Inflammatory macrophage treated with lipopolysaccharide for 4 hours (primary cell): ENCODE measurements at places on chromosomes 2 and 18.

DNA sequence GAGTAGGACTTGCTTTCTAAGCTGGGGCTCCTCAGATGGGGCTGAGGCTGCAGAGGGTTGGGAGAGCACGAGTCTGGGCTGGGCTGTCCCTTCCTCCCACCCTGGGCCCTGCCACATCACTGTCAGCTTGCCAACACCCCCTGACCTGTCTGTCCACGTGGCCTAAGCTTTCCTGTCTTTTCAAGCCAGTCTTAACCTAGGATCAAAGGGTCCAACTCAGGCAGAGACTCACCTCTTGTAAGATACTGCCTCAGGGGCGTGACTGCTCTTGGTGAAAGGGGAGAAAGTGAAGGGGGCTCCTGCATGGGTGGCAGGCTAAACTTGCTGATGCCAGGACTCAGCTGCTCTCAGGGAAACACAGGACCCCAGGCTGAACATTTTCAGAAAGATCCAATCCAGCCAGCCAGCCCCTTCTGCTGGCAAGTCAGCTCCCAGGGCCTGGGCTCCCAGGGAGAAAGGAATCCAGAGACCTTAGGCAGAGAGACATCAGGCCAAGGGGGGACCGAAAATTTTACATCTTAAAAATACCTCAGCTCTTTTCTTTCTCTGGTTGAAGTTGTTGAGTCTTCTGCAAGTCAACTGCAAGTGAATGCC, 144.2 kb upstream of the ID2 start:
- peak; percentile 43 for DNase-seq

GRCh38 chr2:176873403-176873802, 339.2 kb upstream of the HNRNPA3 start:
- DNase-seq = no peak

DNA sequence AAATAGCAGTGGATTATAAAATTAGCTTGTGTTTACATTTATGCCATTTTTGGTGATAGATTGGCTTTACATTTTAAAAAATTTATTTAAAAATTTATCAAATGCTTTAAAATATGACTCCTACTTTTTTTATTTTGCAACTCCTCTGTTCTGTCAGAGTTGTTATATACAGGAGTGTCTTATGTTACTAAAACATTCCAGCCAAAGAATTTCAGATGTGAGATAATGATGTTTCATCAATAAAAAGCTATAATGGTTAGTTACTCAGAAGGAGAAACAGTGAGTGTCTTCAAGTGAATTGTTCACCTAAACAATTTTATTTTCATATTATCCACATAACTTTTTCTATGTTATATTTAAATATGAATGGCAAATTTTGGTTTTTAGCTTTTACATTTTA, 52.7 kb downstream of the GLS start:
- no peak for DNase-seq

DNA sequence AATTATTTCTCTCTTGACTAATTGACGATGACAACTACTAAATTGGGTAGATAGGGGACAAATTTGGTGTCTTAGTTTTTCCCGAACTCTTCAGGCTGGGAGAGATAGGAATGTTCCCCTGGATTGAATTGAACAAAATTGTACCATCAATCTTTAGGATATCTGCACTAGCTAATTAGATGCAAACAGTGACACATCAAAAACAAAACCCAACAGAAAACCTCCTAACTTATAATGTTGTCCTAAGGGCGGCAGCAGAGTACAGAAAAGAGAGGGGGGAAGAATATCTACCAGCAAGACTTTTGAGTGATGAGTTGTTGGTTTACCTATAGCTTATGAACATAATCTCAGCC, 342.9 kb downstream of the INSIG2 start:
- no peak for DNase-seq

GRCh38 chr2:237065071-237065377, 20.7 kb upstream of the COPS8 start:
- DNase-seq = peak; percentile 28

DNA sequence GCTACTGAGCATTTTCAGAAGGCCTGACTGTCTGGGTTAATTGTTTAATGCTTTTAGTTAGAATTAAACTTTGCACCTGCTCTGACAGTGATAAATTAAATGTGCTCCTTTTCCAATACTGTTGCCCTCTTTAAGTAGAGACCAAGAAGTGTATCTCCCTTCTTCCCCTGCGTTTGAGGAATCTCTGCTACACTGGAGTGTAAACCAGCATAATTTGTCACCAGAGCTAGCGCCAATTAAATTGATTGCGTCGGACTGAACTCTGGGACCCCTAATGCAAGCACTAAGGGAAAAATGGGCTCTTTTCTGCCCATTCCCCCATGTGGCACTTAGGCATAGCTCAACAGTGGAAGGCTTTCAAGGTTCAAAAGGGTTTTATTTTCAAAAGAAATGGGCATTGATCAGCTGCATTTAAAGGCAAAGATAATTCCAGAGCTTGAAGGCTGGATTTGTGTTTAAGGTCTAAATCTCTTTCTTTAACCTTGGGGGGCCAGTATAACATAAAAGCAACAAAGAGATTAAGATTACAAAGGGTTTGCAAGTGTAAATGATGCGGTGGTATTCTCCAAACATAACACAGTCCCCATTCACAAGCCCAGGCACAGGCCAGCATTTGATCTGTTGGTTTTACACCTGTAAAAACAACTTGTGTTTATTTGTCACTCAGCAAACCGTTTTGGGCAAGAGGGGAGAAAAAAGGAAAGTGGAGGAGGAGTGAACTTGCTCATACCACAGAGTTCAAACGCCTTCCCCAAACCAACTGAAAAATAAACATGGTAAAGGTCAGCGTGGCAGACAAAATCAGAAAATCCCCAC, 427.6 kb downstream of the BCL11A start:
- DNase-seq = no peak

DNA sequence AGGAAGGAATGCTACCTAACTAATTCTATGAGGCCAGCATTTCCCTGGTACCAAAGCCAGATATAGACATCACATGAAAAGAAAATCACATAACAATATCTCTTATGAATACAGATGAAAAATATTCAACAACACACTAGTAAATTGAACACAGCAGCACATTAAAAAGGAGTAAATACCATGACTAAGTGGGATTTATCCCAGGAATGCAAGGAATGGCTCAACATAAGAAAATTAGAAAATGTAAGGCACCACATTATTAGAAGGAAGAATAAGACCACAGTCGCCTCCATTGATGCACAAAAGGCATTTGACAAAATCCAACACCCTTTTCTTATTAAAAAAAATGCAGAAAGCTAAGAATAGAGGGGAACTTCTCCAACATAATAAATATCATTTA, 133.9 kb downstream of the TTC32 start:
- DNase-seq = no peak

DNA sequence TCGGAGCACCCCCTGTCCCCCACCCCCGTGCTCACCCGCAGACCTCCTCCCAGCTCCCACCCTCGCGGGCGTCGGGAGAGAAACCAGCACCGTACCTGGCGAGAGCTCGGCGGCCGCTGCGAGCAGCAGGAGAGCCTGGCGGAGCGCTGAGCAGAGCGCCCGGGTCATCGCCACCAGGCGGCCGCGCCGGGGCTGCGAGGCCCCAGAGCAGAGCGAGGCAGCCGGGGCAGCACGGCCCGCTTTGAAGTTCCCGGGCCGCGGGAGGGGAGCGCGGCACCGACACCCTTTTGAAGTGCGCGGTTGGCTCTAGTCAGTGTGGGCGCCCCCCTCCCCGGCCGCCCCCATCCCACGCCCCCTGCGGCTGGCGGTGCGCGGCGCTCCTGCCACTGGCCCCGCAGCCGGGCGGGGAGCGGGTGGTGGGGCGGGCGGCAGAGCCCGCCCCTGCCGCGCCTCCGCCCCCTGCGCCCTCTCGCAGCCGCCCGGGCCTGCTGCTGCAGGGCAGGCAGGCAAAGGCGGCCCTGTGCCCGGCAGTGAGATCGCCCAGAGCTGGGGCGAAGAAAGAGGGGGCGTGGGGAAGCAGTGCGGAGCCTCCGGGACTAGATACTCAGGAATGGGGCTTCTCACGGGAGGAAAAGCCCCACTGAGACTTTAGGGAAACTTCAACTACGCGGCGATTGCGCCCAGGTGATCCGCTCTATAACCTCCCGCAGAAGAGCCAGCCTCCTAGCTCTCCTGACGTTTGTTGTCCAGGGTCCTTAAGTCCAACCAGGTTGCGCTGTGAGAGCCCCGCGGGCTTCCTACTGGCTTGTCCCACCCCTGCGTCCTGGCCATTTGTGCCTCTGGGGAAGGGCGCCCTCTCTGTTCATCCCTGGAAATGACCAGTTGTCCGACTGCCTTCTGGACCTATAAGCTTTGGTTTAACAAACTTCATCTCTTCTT, at the start of gene ACVR1C:
ACVR1C (minus strand) TSS at position 388 of the 939 bp plus-strand sequence; CDS start at position 168, 220 bp downstream.
- peak; percentile 55 for DNase-seq

GRCh38 chr2:54760310-54760709, 36.8 kb downstream of the EML6 start:
- DNase-seq = no peak

GRCh38 chr2:205650450-205650849, 31.9 kb upstream of the NRP2 start:
- DNase-seq = no peak

- DNase-seq = no peak
Measured at GRCh38 chr2:233822781-233823730, 31.3 kb downstream of the HJURP start.

- DNase-seq = peak; percentile 14
Measured at GRCh38 chr2:179991344-179991743, 15.8 kb downstream of the CWC22 start.

DNA sequence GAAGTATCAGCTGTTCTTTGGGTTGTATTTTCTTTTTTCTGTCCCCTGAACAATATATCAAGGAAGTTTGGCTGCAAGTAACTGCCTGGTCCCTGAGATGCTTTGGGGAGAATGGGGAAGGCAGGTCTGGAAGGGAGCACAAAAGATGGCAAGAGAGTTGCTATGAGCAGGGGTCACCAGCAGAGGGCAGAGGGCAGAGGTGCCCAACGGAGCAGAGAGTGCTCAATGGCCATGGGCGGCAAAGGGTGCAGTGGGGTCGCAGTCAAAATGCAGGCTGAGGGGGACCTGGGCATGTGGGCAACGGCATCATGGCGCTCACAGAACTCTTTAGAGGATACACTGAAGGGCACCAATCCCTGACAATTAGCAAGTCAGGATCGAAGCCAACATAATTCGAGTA, 107.7 kb upstream of the ATP8B1 start:
- peak; percentile 2 for DNase-seq

DNA sequence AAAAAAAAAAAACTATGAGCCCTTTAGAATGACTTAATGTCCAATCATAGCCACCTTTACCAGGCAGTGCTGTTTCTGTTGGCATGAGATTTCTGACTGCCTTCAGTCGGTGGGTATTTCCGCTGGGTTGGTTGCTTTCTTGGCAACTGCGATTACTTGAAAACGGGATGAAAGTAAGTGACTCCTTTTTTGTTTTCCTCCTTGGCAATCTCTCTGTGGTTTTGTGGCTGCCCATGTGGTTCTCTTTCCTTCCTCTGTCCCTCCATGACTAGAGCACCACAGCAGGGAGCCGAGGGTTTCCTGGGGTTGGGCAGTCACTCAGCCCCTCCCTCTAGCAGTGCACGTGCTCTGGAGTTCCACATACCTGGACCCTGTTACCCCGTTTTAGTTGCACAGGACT, 112.1 kb downstream of the KLHL29 start:
- DNase-seq = peak; percentile 18

GRCh38 chr2:235921508-235922191, 246.5 kb downstream of the GBX2 start:
- DNase-seq = no peak

DNA sequence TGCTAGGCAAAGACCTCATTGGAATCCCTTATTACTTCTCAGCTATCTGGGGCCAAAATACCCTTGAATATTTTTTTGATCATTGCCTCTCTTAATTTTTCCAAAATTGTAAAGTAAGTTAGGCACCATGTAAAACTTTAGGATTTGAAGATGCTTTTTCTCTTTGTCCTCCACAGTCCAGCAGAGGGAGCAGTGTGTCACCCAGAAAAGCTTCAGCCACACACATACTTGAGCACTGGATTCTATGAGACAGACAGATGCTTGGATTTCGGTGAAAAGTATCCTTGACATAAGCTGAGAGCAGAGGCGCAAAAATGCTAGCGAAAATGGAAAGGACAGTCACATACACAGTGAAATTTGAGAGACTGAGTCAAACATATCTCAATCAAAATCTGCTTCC, 74.7 kb upstream of the KCNJ3 start:
- DNase-seq = peak; percentile 2

- DNase-seq = no peak
Measured at GRCh38 chr2:174088706-174089460, 123.7 kb upstream of the SP3 start.

- no peak for DNase-seq
Measured at GRCh38 chr2:42274863-42275262, 86.2 kb downstream of the COX7A2L start.

- DNase-seq = no peak
Measured at GRCh38 chr2:144942516-144943256, 422.8 kb upstream of the ZEB2 start.

GRCh38 chr18:4211111-4211837, 243.8 kb downstream of the DLGAP1 start:
- no peak for DNase-seq

DNA sequence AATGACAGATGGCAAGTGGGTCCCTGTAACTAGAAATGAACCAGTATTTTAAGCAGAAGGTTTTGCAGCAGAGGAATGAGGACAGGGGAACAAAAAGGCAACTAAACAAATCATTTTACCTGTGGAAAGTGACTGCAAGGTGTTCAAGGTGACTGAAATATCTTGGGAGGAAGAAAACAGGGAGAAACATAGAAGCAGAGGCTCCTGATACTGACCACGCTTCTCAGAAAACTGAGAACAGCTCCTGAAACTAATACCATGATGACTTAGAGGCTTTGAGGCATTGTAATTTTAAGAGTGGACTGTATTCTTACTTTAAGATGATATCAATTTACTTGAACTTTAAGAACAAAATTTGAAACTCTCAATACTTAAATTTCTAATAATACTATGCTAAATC, at the start of gene DYTN:
DYTN (minus strand) TSS at position 101 of the 400 bp plus-strand sequence. CDS start 117 bp downstream, outside the sequence.
- no peak for DNase-seq

DNA sequence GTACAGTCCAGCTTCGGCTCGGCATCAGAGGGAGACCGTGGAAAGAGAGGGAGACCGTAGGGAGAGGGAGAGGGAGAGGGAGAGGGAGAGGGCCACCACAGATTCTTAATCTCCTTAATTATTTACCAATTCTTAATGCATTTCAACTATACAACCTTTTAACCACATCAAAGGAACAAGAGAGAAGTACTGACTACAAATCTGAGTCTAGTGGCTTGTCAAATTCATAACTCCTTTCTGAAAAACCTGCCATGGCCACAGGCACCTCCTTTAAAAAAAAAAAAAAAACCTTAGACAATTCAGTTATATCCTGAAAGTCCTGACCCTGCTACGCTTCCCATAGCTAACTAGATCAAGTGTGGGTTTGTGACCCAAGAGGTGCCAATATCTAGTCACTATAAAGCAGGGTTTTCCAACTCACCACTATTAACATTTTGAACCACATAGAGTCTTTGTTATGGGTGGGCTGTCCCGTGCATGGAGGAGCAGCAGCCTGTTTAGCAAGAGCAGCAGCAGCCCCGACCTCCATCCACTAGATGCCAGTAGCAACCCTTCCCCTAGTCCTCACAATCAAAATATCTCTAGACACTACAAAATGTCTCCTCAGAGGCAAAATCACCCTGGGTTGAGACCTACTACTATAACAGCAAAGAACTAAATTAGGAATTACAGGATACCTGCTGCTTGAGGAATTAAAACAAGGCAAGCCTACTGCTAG, 6.8 kb downstream of the ESCO1 start:
- no peak for DNase-seq
